ENCODE measurements at places on chromosomes 3 and 15.

DNA sequence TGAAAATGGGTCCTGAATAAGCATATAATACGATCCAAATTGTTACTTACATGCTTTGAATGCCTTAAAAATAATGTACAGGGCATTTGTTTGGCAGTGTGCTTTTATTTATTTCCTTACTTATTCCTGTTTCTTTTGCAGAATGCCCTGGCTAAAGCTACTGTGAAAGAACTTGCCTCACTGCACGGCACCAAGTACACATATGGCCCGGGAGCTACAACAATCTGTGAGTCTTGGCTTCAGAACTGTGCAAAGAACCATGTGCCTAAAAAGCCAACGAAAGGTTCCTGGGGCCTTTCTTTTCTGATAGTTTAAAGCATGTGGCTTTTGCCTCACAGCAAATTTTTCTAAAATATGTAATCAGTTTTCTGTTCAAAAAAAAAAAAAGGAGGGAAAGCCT, 7.8 kb upstream of the CPA3 start:
- DNase-seq = no peak

DNA sequence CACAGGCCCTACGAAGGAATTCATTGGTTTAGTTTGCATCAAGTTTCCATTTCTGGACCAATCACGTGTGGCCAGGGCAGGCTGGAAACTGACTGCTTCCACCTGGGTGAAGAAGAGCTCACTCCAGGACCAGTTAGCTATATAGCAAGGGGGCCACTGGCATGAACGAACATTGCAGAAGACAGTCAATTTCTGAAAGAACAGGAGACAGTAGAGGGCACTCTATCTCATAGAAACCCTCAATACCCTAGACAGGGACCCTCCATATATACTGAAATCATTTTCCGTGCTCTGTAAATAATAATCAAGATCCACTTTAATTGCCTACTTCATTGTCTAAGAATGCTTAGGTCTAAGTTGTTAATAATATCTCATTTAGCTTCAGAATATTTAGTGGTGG, 215.6 kb downstream of the CADPS start:
- no peak for DNase-seq

DNA sequence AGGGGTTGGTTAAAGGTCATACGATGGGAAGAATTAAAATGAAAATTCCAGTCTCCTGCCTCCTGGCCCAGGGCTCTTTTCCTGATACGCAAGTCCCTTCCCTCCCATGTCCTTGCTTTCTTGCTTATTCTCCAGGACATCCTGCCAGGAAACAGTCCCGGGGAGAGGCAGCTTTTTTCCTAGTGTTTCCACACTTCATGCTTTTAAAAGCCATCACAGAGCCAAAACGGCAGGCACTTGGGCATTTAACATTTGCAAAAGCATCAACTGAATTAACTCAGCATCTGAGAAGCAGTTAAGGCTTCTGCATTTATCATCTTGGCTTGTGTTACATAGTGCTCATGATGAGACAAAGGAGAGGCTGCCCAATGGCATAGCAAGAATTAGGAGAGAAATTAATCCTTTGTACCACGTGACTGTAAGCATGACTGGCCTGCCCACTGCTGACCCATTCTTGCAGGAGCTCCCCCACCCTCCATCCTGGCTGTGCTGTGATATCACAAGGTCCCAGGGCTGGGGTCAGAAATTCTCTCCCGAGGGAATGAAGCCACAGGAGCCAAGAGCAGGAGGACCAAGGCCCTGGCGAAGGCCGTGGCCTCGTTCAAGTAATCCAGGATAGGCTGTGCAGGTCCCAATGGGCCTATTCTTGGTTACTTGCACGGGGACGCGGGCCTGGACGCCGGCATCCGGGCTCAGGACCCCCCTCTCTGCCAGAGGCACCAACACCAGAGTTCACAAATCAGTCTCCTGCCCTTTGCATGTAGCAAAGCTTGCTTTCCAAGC, 21.6 kb upstream of the VILL start:
- DNase-seq = no peak

GRCh38 chr3:16058521-16058920, 116.0 kb upstream of the GALNT15 start:
- DNase-seq = no peak

DNA sequence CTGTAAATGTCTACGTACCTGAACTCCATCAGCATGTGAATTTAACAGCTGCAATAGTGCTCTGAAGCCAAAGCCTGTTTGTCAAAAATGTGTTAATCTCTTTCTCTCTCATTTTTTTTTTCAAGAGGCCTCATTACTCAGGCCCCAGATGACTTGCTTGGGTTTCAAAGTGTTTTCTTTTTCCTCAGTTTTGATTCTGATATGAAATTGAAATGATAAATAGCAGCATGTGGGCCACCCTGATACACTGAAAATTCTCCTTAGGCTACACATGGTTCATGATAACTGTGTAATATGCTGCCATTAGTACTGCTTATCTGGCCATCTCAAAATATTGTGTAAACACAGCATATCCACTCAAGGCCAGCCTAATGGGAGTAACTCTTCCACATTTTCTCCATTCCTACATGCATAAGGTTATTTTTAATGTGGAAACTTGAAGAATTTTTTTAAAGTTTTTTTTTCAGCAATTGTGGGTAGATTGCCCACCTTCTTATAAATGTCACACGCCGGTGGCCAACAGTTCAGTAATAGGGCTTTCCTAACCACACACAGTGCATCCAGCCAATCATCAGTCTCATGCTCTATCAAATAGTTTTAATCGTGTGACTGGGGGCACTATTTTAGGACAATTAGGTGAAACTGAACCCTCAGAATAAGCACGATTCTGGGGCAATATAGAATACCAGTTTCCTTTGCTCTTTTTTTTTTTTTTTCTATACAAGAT, 13.1 kb upstream of the DENND4A start:
- DNase-seq = no peak

DNA sequence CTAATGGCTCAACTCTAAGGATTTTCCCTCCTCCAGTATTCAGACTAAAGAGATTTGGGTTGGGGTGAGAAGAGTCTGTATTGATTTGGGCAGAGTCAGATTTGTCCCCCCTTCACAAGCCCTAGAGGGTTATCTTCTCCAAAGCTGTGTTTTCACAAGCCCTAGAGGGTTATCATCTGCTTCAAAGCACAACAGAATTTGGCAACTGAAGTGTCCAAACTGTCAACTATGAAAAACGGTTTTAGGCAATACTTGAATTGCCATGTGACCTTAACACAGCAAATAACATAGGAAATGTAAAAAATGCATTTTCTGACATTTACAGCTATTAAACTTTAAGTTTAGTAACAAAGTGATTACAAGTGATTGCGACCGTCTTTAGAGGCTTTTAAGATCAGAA, 119.9 kb downstream of the IMPG2 start:
- DNase-seq = no peak

- no peak for DNase-seq
Observed at GRCh38 chr3:102441832-102442231, 7.0 kb downstream of the ZPLD1 start.

GRCh38 chr3:66642484-66642883, 141.7 kb upstream of the LRIG1 start:
- no peak for DNase-seq

DNA sequence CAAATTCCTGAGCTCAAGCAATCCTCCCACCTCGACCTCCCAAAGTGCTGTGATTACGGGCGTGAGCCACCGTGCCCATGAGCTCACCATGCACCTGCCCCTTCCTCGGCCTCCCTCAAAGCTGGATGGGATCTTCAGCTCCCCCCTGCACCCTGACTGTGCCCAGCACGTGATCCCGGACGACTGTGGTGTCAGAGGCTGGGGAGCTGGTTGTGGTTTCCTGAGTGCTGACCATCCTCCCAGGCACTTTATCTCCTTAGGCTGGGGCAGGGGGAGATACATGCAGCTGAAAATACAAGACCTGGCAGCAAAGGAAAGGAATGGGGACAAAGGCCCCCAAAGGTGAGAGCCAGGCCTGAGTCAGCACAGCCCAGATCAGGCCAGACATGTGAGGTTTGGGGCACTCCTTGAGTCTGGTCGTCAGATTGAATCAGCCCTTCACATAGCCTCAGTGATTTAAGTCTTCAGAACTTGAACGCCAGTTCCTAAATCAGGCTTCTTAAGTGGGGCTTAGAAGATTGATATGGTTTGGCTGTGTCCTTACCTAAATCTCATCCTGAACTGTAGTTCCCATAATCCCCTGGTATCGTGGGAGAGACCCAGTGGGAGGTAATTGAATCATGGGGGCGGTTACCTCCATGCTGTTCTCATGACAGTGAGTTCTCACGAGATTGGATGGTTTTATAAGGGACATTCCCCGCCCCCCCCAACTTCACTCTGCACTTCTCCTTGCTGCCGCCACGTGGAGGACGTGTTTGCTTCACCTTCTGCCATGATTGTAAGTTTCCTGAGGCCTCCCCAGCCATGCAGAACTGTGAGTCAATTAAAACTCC, 35.8 kb downstream of the PRKCD start:
- no peak for DNase-seq

GRCh38 chr15:90221246-90221900, 12.4 kb downstream of the CIB1 start:
- no peak for DNase-seq

GRCh38 chr3:59432665-59433064, 382.8 kb upstream of the CFAP20DC start:
- DNase-seq = no peak

DNA sequence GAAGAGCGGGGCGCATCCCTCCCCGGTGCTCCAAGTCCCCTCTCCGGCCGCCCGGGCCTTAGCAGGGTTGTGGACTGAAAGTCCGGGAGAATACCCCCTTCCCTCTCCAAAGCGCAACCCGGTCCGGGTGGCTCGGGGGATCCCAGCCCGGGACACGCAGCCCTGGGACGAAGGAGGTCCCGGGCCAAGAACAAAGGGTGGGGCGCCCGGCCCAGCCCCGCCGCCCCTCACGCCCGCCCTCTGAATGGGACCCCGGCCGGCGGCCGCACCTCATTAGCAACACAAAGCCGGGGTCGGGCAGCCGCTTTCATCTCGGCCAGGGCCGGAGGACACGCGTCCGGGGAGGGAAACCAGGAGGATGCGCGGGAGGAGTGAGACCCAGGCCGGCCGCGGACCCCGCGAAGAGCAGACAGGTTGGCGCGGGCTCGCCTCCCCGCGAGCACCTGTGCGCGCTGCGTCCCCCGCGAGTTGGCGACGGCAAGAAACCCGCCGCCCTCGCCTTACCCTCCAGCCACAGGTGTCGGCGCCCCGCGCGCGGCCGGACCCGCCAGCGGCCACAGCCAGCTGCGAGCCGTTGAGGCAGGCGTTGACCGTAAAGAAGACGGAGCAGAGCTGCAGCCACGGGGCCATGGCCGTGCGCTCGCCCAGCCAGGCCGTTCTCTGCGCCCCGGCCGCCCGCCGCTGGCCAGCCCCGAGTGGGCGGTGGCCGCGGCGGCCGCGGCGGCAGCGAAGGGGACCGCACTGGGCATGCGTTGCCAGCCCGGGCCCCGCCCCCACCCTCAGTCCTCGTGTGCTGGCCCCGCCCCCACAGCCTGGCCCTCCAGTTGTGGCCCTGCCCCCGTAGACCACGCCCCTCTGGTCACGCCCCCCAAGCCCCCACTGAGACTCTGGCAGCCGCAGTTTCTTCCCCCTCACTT, at the start of gene IL17RD:
IL17RD (minus strand) TSS at position 697 of the 917 bp plus-strand sequence; CDS start at position 630, 67 bp downstream.
- no peak for DNase-seq

DNA sequence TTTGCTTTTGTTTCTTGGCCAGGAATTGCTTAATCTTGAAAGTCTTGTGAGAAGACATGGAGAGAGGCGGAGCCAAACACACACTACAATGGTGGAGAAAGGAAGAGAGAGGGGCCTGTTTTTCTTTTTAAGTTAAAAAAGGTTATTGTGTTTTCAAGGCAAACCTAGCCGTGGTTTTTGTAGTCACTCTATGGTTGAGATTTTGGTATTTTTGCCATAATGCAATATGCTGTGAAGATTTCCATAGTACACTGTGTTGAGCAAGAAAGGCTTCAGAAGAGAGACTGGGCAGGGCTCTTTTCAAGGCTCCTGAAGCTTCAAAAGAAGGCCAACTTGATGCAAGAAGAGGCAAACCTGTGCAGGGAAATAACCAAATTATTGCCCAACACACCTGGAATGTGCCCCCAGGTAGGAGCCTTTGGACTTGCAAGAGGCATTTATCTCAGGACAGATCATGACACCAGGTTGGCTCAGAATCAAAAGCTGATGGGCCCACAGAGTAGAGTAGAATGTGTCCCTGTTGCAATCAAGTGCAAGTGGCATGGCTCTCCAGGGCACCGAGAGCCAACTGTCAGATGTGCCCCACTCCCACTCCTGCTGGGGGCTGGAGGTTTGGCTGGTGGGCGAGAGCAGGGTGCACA, 22.1 kb downstream of the AMOTL2 start:
- no peak for DNase-seq

DNA sequence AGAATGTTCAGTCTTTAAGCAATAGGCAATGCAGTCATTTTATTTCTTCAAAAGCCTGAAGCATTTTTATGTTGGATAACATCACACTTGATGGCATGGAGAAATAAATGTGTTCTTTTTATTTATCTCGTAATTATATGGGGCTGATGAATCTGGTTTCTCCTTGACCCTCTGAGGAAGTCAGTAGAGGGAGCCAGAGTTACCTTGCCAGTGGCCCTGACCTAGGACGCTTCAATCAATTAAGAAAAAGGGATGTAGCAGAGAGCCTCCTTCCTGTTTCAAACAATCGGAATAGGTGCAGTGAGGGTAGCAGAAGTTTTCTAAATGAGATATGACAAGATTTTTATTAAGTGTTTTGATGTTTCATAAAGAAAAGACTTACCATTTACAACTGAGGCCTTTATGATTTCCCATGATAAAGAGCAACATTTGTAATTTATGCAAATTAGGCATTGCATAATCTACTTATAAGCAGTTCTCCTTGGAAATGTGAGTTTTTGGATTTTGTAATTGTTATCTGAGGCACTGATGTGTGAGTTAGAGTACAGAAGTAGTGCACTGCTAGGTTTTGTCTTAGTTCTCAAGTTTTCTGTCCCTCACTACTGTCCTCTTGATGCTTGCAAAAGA, 129.1 kb downstream of the RAP2B start:
- DNase-seq = no peak

DNA sequence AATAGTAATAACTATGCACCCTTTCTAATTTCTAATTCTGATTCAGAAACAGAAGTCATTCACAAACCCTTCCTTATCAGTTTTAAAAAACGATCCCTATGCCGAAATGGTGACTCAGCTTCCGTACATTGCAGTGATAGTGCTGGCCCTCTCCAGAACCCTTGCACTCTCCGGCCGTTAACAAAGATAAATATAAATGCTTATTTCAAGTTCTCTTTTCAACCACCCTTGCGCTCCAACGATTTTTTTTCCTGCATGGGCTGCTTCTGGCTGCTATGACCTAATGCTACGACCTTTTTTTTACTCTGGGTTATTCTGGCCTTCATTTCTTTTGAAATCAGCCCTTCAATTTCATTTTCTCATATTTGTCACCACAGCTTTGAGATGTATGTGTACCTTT, 646.2 kb downstream of the NTRK3 start:
- no peak for DNase-seq

GRCh38 chr3:171384101-171384891, 75.9 kb downstream of the TNIK start:
- no peak for DNase-seq

DNA sequence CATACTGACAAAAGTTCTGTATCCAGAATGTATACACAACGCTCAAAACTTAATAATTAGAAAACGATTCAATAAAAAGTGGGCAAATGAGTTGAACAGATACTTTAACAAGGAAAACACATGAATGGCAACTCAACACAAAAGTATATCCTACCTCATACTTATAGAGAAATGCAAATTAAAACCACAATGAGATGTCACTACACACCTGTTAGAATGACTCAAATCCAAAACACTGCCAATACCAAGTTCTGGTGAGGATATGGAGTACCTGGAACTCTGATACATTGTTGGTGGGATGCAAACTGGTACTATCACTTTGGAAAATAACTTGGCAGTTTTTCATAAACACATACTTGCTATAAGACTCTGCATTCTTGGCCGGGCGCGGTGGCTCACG, 42.1 kb downstream of the PRTG start:
- DNase-seq = no peak
